ENCODE measurements at places on chromosomes 7 and 10. TPM values are rescaled to one million over a fixed set of nuclear protein-coding genes. Genes with fewer than 3 reads are reported as not detected.

GRCh38 chr7:110842796-110843195, 248.1 kb upstream of the LRRN3 start:
- no peaks in the 10 kb centered on the region for H3K4me1 ChIP-seq
- no peaks in the 10 kb centered on the region for H3K27me3 ChIP-seq
- no peaks in the 10 kb centered on the region for H3K36me3 ChIP-seq
- H3K4me3 ChIP-seq: no peak overlapping the region

DNA sequence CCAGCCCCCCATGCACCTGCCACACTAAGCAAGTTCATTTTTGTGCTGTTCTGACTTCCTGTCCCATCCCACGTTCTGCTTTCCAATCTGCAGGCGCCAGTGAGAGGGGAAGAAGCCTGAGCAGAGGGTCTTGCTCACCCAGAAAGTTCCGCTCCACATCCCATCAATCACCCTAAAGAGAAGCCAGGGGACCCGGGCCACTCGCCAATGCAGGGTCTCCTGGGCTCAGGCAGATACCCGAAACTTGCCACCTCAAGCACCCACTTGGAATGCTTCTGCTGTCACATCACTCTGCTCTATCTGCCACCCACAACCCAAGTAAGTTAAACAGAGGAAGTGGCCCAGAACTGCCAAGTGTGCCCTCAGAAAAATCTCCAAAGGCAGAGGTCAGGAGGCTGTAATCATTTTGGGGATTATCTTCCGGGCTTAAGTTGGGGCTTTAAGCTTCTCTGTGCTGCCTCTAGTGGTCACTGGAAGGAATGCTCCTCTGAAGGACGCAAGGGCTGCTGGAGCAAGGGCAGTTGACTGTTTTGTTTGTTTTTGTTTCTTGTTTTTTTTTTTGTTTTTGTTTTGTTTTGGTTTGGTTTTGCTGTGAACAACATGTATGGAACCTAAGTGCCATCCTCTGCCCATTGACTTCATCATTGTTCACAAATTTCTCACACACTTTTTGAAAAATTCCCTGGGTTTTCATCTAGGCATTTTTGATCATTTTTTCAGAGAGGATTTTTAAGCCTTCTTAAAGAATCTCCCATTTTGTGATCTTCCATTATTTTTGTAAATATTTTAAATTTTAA, 25.5 kb downstream of the PRR15 start:
- no peak overlapping the region for H3K4me3 ChIP-seq
- H3K36me3 ChIP-seq: no peaks in the 10 kb centered on the region
- no peak overlapping the region for H3K27ac ChIP-seq

The SFRP4 gene
- not detected for total RNA-seq

The IFIT1B gene
- not detected for total RNA-seq

- no peaks in the 10 kb centered on the region for H3K36me3 ChIP-seq
- no peaks in the 10 kb centered on the region for H3K27me3 ChIP-seq
- H3K4me1 ChIP-seq: no peaks in the 10 kb centered on the region
Observed at GRCh38 chr10:78584681-78585080, 484.1 kb upstream of the ZMIZ1 start.

- no peak for DNase-seq
- no peaks in the 10 kb centered on the region for H3K36me3 ChIP-seq
- no peak overlapping the region for H3K4me3 ChIP-seq
- no peak overlapping the region for H3K27ac ChIP-seq
- H3K27me3 ChIP-seq: no peaks in the 10 kb centered on the region
Observed at GRCh38 chr10:17409170-17409733, 45.1 kb downstream of the ST8SIA6 start.

The JCAD gene
- 0.02 TPM for total RNA-seq

DNA sequence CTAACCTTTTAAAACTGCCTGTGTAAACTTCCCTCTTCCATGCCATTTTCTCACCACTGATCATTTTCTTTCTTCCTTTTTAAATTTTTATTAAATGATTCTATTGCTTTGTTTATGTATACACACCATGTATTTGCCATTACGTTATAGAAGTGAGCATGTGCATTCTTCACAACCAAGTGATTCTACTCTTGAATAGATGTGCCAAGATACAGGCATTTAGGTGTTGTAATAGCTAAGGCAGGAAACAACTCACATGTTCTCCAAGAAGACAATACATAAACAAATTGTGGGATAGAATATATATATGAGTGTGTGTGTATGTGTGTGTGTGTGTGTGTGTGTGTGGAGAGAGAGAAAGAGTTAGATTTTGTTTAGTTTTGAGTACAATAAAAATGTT, 202.6 kb upstream of the SEMA3E start:
- H3K27ac ChIP-seq: no peak overlapping the region
- no peaks in the 10 kb centered on the region for H3K4me1 ChIP-seq
- no peaks in the 10 kb centered on the region for H3K27me3 ChIP-seq
- no peak overlapping the region for H3K4me3 ChIP-seq
- no peak for DNase-seq

DNA sequence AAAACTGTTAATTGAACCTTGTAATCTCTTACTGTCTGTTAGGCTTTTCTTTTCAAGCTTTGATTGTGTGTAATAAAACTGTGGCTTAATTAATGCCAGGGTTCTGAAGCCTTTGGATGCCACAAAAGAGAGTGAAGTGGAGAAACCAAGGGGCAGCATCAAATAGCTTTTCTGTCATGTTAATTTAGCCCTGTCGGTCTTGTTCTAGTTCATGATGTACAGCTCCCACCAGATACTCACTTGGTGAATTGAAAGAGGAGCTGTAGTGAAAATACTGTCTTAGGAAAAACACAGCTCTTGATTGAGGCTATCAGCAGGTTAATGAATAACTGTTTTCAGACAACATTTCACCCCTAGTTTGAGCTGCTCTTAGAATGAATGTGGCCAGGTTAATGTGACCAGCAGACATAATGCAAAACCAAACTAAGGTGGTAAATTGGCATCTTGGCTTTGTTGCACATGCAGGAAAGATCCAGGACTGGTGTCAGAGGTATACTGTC, 94.2 kb downstream of the POLL start:
- H3K27ac ChIP-seq: no peak overlapping the region
- no peaks in the 10 kb centered on the region for H3K4me1 ChIP-seq
- no peak overlapping the region for H3K4me3 ChIP-seq
- H3K27me3 ChIP-seq: no peaks in the 10 kb centered on the region

GRCh38 chr10:77090381-77091356, 546.9 kb downstream of the KCNMA1 start:
- no peaks in the 10 kb centered on the region for H3K36me3 ChIP-seq
- no peaks in the 10 kb centered on the region for H3K4me1 ChIP-seq
- no peaks in the 10 kb centered on the region for H3K27me3 ChIP-seq
- no peak overlapping the region for H3K4me3 ChIP-seq

GRCh38 chr7:130695840-130696239, 9.5 kb upstream of the TSGA13 start:
- H3K27ac ChIP-seq: no peak overlapping the region
- H3K36me3 ChIP-seq: no peaks in the 10 kb centered on the region
- no peaks in the 10 kb centered on the region for H3K27me3 ChIP-seq

DNA sequence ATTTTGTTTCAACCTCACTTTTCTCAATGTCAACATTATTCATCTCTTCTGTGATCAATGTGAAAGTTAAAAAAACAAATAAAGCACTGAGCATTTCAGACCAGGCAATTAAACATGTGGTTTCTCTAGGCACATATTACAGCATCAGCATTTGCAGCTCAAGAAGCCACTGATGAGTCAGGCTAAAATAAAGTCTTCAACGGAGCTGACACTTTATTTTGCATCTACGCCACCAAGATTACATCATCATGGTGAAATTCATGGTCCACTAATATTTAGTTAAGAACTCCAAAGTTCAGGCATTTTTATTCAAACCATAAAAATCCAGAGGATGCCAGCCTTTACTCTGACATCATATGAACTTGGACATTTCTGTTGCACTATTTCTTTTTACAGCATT, 33.0 kb downstream of the MAGI2 start:
- no peak overlapping the region for H3K4me3 ChIP-seq
- DNase-seq: no peak
- no peak overlapping the region for H3K27ac ChIP-seq

The DHX32 gene
- total RNA-seq: 11.0 TPM

The SEMA3C gene
- not detected for total RNA-seq

GRCh38 chr10:29663718-29664117, 28.9 kb upstream of the SVIL start:
- peaks cover 16% of the 10 kb centered on the region for H3K4me1 ChIP-seq
- no peak overlapping the region for H3K27ac ChIP-seq
- no peaks in the 10 kb centered on the region for H3K27me3 ChIP-seq
- no peak for DNase-seq
- H3K4me3 ChIP-seq: no peak overlapping the region
- H3K36me3 ChIP-seq: no peaks in the 10 kb centered on the region

GRCh38 chr10:26837139-26837538, 23.6 kb downstream of the ABI1 start:
- H3K27ac ChIP-seq: no peak overlapping the region
- no peak for DNase-seq
- H3K36me3 ChIP-seq: no peaks in the 10 kb centered on the region
- peaks cover 39% of the 10 kb centered on the region for H3K4me1 ChIP-seq

DNA sequence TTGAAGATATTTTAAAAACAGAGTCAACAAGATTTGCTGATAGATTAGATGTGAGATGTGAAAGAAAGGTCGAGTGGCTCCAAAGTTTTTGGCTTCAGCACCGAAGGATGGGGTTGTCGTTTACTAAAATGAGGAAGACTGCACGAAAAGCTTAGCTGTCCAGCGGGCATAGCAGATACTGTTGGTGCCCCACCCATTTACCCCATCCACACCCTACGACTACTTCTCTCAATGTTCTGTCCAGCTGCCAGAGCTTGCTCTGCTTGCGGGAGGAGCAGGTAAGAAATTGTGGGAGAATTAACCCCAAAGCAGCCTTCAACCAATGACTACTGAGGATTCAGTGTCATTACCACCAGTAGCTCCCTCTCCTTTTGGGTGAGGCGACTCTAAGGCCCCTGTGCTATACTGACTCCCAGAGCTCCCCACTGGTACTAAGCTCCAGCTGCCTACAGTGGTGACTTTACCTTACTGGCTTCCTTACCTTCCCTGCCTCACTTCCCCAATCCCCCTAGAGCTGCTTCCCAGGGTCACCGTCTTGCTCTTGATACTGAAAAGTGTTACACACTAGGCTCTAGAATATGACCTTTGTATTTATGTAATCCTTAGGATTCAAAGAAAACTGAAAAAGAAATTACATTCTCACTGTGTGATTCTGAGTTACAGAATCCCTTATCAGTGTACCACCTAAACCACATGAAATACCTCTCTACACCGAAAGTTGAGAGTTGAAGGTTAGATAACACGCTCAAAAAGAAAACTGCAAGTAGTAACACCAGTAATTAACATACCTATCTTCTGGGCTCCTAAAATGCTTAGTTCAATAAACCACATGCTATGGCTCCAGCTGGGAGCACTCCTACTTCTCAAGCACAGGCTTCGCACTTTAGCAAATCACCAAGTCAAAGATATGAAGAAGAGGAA, 22.3 kb downstream of the CACUL1 start:
- DNase-seq: peak; percentile 20
- H3K36me3 ChIP-seq: no peaks in the 10 kb centered on the region
- peaks cover 85% of the 10 kb centered on the region for H3K4me1 ChIP-seq
- no peaks in the 10 kb centered on the region for H3K27me3 ChIP-seq
- no peak overlapping the region for H3K27ac ChIP-seq

The FKBP14 gene
- 4.6 TPM for total RNA-seq

The OR6B1 gene
- total RNA-seq: not detected

The TNS3 gene
- total RNA-seq: 1.5 TPM

DNA sequence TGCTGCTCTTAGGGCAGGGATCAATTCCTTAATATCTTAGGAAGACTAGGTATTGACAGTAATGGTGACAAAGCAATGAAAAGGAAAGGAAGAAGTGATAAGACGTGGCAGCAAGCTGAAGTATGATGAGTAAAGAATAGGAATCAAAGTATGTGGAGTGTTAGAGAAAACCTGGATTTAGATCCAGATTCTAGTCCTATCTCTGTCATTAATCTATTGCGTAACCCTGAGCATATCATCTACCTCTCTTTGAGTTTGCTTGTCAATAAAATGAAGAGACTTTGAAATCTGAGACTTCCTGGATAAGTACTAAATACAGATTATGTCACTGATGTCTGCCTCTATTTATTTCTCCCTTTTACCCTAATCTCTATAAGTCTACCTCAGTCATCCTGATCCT, 89.2 kb downstream of the PTEN start:
- H3K4me3 ChIP-seq: no peak overlapping the region
- no peaks in the 10 kb centered on the region for H3K27me3 ChIP-seq
- no peak overlapping the region for H3K27ac ChIP-seq
- H3K36me3 ChIP-seq: peaks cover 8% of the 10 kb centered on the region

DNA sequence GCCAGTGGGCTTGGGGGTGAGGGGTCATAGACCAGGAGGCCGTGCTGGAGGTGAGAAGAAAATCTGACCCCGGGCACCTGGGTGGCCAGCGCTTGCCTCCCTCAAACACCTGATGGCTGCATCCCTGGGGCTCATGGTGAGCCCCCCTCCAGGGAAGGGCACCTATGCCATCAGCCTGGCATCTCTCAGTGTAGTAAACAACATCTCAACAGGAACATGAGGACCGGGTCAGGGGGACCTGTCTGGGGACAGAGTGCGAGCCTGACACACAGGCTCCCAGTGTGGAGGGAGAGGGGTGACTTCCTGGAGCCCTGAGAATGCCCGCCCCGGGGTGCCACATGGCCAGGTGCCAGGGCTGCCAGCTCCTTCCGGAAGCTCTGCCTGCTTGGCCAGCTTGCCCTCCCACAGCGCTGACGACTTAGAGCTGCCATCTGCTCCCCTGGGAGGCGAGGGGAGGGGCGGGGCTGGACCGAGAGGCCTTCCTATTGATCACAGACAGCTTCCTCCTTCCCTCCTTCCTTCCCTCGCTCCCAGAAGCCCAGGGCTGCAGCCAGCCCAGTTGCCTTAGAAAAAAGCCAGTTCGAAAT, 12.3 kb downstream of the STX1A start:
- no peaks in the 10 kb centered on the region for H3K27me3 ChIP-seq
- no peak overlapping the region for H3K4me3 ChIP-seq
- no peak overlapping the region for H3K27ac ChIP-seq
- no peaks in the 10 kb centered on the region for H3K36me3 ChIP-seq

- no peaks in the 10 kb centered on the region for H3K27me3 ChIP-seq
- no peak overlapping the region for H3K4me3 ChIP-seq
- H3K4me1 ChIP-seq: no peaks in the 10 kb centered on the region
Observed at GRCh38 chr7:71216211-71216610, 84.3 kb downstream of the GALNT17 start.

- H3K4me3 ChIP-seq: no peak overlapping the region
- no peak for DNase-seq
- no peaks in the 10 kb centered on the region for H3K27me3 ChIP-seq
- H3K4me1 ChIP-seq: no peaks in the 10 kb centered on the region
- H3K36me3 ChIP-seq: no peaks in the 10 kb centered on the region
Observed at GRCh38 chr7:7861211-7861633, 107.4 kb upstream of the GLCCI1 start.

- H3K4me1 ChIP-seq: peaks cover 7% of the 10 kb centered on the region
- DNase-seq: no peak
- H3K27ac ChIP-seq: no peak overlapping the region
- no peak overlapping the region for H3K4me3 ChIP-seq
Observed at GRCh38 chr10:110138197-110138812, 69.1 kb upstream of the MXI1 start.

The WEE2 gene
- total RNA-seq: not detected

Measured in CD8-positive, alpha-beta memory T cell (primary cell).